Hematopoietic multipotent progenitor cell (in vitro differentiated cells): ENCODE measurements at places on chromosomes 13 and 19. TPM values are rescaled to one million over a fixed set of nuclear protein-coding genes. Genes with fewer than 3 reads are reported as not detected.

GRCh38 chr19:1752009-1752756 is 1.1 kb upstream of the ONECUT3 start:
- no peak for DNase-seq

DNA sequence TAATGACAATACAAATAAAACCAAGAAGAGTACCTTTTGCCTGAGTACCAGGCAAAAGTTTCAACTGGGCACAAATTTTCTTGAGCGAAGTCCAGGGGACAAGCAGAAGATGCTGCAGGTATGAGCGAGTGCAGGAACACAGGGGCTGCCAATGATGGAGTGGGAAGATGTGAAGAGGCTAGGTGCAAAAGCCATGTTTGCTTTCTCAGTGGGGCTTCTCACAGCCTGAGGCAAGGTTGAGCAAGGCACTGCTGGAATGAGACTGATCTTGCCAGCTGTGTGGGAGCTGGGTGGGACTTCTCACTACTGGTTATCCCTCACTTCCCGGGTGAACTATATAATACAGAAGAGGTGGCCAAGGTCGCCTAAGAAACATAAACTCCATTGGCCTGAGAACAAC is 1200.7 kb downstream of the SLITRK1 start:
- no peak for DNase-seq

DNA sequence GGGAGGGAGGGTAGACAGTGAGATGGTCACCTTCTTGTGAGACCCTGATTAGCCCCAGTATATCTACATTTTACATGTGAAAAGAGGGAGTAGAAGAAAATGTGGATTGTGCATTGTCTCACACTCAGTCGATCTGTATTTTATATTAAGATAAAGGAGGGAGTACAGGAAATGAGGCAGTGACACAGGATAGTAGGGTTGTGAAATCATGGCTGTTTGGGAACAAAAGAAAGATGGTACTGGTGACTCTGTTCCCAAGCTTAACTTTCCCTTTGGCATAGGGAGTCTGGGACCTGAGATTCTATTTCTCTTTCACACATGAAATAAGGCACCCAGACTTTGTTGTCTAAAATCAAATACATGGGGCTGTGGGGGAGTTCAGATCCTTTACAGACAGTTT is 194.7 kb downstream of the ABCC4 start:
- no peak for DNase-seq

GRCh38 chr19:3178973-3179738 is 587 bp downstream of the S1PR4 start:
- no peak for DNase-seq

- peak; percentile 16 for DNase-seq
Measured at GRCh38 chr13:74136084-74136658, 2.0 kb upstream of the KLF12 start.

DNA sequence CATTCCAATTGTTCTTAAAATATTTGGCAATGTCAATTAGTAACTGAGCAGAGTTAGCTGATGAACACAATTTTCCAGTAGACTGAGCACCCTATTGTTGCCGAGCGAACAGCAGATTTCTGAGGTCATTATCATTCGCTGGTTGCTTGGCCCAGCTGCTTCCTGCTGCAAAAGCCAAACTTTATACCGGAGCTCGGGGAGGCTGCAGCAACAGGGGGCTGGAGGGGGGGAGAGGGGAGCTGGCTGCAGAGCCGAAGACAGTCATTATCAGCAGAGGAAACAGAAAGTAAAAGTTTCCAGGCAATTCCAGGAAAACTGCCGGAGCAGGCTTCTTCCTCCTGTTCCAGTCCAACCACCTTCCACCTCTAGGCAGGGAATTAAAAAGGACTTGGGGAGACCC is 77.9 kb downstream of the ZNF536 start:
- no peak for DNase-seq

DNA sequence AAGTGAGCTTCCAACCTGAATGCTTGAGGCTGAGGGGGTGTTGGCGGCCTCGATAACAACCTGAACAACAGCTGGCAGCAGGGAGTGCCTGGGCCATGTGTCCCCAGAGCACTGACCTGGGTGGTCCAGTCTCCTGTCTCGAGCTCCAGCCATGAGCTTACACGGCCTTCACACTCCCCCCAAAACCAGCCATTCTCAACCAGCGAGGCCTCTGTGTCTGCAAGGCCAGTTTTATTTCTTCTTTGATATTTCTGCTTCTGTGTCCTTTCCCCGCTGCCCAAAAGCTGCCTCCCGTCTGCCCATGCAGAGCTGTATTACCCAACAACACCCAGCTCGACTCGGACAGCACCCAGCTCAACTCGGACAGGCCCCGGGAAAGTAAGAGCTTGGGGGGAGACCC is 32.5 kb upstream of the TFDP1 start:
- no peak for DNase-seq

DNA sequence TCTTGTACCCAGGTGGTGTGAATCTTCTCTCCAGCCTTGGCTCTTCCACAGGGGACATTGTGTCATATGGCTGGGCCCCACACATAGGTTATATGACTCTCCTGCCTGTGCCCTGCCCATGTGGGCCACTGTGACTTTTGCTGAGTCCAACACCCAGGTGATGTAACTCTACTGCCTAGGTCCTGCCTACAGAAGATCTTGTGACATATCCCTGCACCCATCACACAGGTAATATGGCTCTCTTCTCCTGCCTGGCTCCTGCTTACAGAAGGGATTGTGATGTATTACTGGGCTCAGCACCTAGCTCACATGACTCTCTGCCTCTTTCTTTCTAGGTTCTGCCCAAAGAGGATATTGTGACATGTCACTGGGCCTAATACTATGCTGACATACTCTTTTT is 19.5 kb upstream of the ZNF429 start:
- no peak for DNase-seq

- DNase-seq: no peak
Measured at GRCh38 chr13:30172593-30173302, 134.6 kb downstream of the KATNAL1 start.

DNA sequence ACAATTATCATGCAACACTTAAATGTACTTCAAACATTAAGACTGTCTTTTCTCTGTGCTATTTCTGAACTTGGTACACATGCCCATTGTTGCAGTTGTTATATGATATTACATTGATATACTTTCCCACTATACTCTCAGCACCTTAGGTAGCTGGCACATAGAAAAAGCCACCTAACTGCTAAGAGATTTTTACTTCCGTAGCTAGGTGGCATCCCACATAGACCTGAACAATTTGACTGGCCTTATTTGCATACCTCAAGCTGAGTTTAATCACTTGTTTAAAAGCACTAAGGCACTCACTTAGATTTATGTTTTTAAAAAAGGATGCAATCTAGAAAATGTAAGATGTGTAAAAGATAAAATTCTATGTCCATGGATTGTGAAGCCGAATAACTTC is 194.2 kb downstream of the POU4F1 start:
- no peak for DNase-seq

DNA sequence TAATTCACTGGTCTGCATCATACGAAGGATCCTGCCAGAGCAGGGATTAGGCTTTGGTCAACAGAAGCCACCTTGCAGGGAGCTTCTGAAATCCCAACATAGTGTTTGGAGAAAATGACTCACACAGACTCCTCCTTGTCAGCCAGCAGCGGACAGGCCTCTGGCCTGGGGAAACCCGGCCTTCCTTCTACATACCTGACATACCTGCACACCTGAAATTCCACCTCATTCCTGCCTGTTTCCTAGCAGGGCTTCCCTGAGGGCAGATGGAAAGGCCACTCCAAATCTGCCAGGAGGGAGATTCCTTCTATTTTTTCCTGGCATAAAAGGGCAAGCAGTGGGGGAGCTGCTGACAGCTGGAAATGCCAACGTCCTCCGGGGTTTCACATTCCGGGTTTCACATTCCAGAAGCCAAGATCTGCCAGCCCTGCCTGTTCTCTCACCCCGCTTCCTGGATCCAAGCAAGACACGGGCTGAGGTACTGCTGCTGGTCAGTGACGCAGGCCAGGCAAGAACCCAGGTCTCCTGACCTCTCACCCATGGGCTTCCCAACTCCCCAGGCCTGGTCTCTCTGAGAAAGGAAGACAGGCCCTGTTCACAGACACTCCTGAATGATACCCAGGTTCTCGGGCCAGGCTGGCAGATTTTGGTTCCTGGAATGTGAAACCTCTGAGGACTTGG is 18.2 kb upstream of the IGFL1 start:
- no peak for DNase-seq

DNA sequence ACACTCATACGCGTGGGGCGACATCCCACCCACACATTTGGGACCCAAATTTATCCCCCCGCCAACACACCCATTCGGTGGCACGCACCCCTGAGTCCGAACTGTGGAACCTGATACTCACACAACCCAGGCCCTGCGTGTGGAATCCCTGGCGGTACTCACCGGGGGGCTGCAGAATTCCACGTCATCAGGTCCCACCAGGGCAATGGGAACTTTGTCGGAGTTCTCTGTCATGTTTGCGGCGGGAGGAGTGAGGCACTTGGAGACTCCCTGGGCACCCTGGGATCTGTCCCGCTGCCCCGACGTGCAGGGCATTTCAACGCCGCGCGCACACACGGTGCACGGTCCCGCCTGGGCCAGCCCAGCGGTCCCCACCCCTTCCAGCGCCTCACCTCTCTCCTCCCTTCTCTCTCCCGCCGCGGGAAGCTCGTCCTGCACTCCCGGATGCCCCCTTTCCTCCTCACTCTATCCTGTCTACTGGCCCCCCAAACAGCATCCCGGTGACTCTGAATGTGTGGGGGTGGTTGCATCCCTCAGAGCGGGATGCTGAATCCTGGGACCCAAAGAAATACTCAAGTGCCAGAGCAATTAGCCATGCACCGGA is at the start of gene CNMD:
TSS of gene CNMD (minus strand) at position 353 of the 604 bp plus-strand sequence. CDS start at position 234, 119 bp downstream.
- no peak for DNase-seq

- no peak for DNase-seq
Measured at GRCh38 chr13:26688286-26688685, 72.3 kb downstream of the GPR12 start.

DNA sequence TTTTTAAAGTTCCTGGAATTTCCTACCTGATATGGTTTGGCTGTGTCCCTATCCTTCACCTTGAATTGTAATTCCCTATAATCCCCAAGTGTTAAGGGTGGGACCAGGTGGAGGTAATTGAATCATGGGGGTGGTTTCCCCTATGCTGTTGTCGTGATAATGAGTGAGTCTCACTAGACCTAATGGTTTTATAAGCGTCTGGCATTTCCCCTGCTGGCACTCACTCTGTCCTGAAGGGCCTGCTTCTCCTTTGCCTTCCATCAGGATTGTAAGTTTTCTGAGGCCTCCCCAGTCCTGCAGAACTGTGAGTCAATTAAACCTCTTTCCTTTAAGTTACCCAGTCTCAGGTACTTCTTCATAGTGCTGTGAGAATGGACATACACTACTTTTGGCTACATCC is 298.7 kb downstream of the HS6ST3 start:
- DNase-seq: no peak

- DNase-seq: peak; percentile 23
Measured at GRCh38 chr19:28727480-28728159, 485.3 kb downstream of the UQCRFS1 start.

GRCh38 chr13:30818323-30818960 is 83.1 kb downstream of the ALOX5AP start:
- no peak for DNase-seq

GRCh38 chr13:30581582-30581981 is 36.1 kb upstream of the USPL1 start:
- no peak for DNase-seq

GRCh38 chr13:65584126-65584525 is 1646.0 kb downstream of the PCDH9 start:
- no peak for DNase-seq

- DNase-seq: peak; percentile 33
Measured at GRCh38 chr13:99154064-99154463, 46.6 kb upstream of the UBAC2 start.

DNA sequence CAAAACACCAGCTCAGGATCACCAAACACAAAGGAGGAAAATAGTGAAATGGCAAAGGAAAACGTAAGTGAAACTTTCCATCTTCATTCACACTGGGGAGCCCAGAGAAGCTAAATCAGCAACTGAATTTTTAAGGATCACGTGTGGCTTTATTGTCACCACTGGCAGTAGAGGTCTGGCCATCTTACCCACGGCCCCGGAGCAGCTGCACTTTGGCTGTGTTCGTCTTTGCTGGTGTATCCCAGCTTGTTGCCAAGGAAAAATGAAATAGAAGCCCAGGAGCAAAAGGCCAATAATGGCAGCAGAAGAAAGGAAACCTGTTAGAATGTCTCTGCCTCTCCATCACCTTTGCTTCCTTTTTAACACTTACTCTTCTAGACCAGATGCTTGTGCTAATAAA is 274.7 kb downstream of the FOXO1 start:
- no peak for DNase-seq

- DNase-seq: no peak
Measured at GRCh38 chr13:99311748-99312492, 4.7 kb upstream of the GPR183 start.

DNA sequence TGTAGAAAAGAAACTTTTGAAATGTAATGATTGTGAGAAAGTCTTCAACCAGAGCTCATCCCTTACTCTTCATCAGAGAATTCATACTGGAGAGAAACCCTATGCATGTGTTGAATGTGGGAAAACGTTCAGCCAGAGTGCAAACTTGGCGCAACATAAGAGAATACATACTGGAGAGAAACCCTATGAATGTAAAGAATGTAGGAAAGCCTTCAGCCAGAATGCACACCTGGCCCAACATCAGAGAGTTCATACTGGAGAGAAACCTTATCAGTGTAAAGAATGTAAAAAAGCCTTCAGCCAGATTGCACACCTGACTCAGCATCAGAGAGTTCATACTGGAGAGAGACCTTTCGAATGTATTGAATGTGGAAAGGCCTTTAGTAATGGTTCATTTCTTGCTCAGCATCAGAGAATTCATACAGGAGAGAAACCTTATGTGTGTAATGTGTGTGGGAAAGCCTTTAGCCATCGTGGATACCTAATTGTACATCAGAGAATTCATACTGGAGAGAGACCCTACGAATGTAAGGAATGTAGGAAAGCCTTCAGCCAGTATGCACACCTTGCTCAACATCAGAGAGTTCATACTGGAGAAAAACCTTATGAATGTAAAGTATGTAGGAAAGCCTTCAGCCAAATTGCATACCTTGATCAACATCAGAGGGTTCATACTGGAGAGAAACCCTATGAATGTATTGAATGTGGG is 19.3 kb downstream of the ZNF583 start:
- DNase-seq: no peak

- no peak for DNase-seq
Measured at GRCh38 chr19:51740356-51740755, 11.3 kb downstream of the FPR1 start.

GRCh38 chr19:4389064-4389375 is 11.3 kb downstream of the SH3GL1 start:
- DNase-seq: no peak

GRCh38 chr13:77616027-77616426 is 80.5 kb downstream of the SCEL start:
- no peak for DNase-seq

Gene LAIR1
- 166 TPM for total RNA-seq

Gene SOX1
- total RNA-seq: not detected

Gene ERFL
- total RNA-seq: under 0.01 TPM

Gene SIAH3
- total RNA-seq: 0.54 TPM

Gene SYT5
- 0.54 TPM for total RNA-seq

Gene C19orf73
- total RNA-seq: 7.0 TPM

Gene IQCN
- total RNA-seq: 36.1 TPM

Gene CA11
- total RNA-seq: 2.4 TPM

Gene ZNF653
- total RNA-seq: 12.4 TPM

Gene STAP2
- 3.8 TPM for total RNA-seq

Gene ATP12A
- under 0.01 TPM for total RNA-seq

Gene ARHGEF18
- 40.4 TPM for total RNA-seq

Gene ADPRHL1
- 0.27 TPM for total RNA-seq

Gene VWA8
- total RNA-seq: 10.8 TPM

Gene IGFL2
- not detected for total RNA-seq
